ENCODE measurements at places on chromosomes 6 and 20.

DNA sequence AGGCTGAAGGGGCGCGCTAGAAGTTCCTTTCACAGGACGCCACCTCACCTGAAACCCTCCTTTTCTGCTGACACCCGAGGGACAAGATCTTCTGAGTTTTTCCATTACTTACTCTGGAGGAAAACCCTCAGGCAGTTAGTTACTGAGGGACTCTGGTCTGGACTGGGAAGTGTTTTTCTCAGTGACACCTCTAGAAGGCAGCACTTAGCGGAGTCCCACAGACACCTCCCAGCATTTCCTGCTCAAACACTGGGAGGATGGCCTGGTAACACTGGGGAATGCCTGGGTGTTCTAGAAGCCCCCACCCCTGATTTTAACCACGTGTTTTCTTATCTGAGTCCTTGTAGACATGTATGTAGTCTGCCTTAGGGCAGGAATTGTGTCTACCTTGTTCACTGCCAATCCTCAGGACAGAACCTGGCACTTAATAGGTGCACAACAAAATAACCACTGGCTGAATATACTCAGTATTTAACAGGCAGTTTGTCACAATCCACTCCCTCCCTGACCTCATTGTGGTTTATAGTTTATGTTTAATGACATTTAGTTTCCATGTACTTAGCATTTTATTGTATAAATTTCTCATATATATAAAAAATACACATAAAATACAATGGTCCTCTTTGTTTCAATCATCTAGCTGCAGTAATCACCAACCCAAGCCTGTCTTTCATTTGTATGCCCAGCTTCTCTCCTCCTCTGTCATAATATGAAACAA is 4.8 kb downstream of the GSTA3 start:
- peak; percentile 67 for ATAC-seq

- ATAC-seq = peak; percentile 62
Measured at GRCh38 chr6:87723170-87724078, 21.4 kb upstream of the AKIRIN2 start.

DNA sequence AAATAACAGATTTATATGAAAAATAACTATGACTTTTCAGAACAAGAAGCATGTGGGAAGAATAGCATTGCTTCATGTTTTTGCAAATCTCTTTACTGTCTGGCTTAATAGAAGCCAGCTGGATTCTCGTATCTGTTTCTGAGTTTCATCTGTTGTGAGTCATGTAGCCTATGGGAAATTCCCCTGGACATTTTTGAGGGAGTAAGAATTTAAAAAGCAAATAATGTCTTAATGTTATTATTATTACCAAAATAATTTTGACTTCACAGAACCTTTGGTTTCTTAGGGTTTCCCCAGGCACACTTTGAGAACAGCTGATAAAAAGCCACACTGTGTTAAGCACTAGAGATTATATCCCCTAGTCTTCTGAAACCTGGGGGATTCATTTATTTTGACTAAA is 75.8 kb downstream of the SYCP2L start:
- ATAC-seq = no peak

GRCh38 chr20:51022803-51023616 is at the start of gene KCNG1:
TSS of gene KCNG1 (minus strand) at chr20:51023107. CDS start at chr20:51010338, 12,769 bp downstream.
- ATAC-seq = peak; percentile 91

DNA sequence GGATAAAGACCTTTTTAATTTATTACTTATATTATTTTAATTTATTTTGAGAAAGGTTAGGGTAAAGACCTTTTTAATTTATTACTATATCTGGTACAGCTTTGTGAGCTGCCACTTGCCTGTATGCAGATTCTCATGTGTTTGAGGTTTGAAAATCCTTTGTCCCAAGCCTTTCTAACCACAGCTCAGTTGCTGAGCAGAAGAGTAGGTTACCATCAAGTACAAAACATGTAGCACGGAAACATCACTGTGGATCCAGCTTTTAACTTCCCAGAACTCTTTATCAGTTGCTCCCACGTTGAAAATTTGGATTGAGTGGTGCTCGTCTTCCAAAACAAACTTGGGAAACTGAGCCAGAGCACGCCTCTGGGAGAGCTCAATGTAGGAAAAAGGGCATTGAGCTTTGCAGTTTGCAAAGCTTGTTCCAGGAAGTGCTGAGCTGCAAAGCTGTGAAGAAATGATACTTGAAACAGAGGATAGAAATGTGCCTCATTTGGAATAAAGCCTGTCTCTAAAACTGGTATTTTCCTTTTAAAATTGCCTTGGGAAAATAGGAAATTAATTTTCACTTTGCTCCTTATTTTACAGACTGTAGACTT is 89.0 kb downstream of the RREB1 start:
- no peak for ATAC-seq

DNA sequence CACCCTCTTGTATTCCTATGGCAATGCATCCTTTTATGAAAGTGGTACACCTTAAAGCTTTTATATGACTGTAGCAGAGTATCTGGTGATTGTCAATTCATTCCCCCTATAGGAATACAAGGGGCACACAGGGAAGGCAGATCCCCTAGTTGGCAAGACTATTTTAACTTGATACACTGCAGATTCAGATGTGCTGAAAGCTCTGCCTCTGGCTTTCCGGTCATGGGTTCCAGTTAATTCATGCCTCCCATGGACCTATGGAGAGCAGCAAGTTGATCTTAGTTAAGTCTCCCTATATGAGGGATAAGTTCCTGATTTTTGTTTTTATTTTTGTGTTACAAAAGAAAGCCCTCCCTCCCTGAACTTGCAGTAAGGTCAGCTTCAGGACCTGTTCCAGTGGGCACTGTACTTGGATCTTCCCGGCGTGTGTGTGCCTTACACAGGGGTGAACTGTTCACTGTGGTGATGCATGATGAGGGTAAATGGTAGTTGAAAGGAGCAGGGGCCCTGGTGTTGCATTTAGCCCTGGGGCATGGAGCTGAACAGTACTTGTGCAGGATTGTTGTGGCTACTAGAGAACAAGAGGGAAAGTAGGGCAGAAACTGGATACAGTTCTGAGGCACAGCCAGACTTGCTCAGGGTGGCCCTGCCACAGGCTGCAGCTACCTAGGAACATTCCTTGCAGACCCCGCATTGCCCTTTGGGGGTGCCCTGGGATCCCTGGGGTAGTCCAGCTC is 292.1 kb downstream of the ESR1 start:
- no peak for ATAC-seq

GRCh38 chr6:97669191-97670031 is 386.4 kb upstream of the MMS22L start:
- peak; percentile 91 for ATAC-seq

DNA sequence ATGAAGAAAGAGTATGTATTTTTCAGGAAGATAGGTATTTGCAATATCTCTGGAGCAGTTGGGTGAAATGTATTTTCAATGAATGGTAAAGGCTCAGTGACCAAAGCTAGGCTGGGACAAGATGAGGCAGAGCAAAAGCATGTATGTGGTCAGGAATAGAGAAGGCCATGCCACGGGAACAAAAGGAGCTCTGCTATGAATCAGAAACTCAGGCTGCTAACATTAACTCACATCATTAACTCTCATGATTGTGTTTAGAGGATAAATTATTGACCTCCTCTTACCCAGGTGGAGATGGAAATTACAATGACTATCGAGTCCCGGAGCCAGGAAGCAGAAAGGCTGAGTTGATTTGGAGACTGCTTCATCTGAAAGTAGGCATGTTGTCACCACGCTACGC is 220.2 kb downstream of the FUT9 start:
- no peak for ATAC-seq

GRCh38 chr20:58605292-58606065 is 45.6 kb upstream of the STX16 start:
- ATAC-seq = no peak

DNA sequence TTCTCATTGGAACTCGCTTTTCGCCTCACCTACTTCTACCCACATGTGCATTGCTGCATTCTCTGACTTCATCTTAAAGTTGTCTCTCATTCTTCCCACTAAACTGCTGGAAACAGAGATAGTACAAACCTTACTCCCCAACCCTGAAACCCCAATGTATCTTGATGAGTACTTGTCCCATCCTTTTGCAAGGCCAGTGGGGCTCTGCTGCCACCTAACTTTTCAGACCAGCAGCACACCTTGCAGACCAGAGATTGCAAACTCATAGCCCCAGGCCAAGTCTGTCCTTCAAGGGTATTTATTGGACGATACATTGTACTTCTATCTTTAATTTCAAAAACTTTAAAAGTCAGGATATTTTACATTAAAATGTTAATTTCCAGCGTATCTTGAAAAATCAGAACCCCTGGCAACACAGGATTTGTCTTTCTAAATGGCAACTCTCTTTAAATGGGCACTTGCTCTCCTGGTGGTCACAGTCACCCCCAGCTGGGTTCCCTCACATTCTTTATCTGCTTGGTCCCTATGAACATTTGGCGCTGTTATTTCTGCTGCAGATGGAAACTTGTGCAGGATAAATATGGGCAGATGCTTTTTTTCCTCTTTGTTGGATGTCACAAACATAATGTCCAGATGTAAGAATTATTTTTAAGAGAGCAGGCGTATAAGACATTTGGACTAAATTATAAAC is 83.9 kb downstream of the SOD2 start:
- ATAC-seq = no peak

GRCh38 chr6:165804331-165805066 is 141.5 kb upstream of the PDE10A start:
- no peak for ATAC-seq

- ATAC-seq = peak; percentile 38
Measured at GRCh38 chr20:45290677-45291355, 15.8 kb upstream of the RBPJL start.

DNA sequence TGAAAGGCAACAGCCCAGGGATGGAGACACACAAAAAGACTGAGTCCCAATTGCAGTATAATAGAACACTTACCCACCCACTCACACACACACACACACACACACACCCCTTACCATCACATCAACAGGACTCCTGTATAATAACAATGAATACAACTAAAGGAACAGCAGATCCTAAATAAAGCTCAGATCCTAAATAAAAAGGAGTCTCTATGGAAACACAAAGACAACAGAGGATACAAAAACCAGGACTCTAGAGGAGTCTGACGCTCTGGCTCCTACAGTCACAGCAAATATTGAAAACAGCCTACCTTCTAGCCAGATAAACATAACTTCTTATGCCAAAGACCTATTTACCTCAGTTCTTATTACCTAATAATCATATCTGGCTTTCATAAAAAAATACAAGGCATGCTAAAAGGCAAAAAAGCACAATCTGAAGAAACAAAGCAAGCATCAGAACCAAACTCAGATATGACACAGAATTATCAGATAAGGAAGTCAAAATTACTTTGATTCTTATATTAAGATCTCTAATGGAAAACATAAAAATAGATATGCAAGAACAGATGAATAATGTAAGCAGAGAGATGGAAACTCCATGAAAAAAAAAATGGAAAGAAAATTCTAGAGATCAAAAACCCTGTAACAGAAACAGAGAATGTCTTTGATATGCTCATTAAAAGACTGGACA is 134.9 kb downstream of the MMUT start:
- no peak for ATAC-seq

DNA sequence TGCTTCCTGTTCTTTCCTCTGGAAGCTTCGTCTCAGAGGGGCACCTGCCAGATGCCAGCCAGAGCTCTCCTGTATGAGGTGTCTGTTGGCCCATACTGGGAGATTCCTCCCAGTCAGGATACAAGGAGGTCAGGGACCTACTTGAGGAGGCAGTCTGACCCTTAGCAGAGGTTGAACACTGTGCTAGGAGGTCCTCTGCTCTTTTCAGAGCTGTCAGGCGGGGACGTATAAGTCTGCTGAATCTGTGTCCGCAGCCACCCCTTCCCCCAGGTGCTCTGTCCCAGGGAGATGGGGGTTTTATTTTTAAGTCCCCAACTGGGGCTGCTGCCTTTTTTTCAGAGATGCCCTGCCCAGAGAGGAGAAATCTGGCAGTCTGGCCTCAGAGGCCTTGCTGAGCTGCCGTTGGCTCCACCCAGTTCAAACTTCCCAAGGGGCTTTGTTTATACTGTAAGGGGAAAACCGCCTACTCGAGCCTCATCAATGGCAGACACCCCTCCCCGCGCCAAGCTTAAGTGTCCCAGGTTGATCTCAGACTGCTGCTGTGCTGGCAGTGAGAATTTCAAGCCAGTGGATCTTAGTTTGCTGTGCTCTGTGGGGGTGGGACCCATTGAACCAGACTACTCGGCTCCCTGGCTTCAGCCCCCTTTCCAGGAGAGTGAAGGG is 326.7 kb downstream of the BCKDHB start:
- no peak for ATAC-seq

DNA sequence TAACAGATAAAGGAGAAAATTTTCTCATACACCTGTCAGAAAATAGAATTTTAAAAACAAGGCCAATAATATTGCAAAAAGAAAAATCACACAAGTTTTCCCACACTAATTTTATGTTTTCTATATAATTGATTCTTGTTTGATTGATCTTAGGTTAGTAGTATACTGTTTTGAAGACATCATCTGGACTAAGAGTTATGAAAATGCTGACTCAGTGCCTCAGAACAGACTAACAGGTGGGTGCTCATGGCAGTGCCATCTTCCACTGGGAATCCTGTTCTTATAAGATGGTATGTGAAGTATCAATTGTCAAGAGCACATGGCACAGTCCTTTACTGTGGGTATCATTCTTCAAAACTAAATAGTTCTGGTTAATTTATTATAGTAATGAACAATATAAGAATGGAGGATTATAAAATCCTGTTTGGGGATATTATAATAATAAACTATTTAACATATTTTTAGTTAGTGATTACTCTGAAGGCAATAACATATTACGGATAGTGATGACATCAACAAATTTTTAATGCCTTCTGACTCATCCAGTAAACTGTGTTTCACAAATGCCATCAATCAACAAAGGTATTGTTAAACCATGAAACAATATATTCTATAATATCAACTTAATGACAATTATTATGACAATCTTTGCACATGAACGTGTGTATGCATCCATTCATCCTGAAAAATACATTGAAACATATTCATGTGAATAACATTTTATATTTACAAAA is 384.6 kb upstream of the KHDRBS2 start:
- ATAC-seq = no peak

DNA sequence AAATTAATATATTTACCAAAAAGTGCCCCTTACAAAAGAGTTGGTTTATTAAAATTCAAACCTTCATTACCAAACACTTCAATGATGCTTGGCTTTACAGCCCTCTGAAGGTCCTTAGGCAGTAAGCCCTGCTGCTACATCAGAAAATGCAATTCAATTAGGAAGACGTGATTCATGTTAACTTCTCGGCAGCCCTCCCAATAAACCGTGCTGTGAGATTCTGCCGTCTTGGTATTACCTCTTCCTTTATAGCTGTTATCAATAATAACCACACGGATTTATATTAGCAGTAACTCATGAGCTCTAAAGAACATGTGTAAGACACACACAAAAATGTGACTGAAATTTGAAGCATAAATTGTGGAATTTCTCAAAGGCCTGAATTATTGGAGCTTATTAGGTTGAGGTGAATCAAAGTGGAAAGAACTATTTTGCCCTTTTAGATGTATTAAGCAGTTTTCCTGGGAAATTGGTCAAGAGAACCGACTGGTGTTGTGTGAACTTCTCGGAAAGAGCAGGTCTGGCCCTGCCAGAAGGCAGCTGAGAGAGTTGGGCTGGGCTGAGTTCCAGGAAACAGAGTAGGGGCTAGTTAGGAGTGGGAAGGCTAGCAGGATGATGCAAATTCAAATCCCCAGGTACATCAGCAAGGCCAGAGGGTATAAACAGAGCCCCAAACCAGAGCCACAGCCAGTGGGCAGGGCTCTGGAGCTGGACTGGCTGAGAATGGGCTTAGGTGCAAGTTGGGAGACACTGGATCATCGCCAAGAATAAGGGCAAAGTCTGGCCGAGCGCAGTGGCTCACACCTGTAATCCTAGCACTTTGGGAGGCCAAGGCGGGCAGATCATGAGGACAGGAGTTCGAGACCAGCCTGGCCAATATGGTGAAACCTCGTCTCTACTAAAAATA is 33.1 kb downstream of the FGD2 start:
- ATAC-seq = no peak
